ENCODE measurements at places on chromosomes 4 and X.

- DNase-seq: no peak
Measured at GRCh38 chr4:55123791-55124190, 1.6 kb downstream of the KDR start.

DNA sequence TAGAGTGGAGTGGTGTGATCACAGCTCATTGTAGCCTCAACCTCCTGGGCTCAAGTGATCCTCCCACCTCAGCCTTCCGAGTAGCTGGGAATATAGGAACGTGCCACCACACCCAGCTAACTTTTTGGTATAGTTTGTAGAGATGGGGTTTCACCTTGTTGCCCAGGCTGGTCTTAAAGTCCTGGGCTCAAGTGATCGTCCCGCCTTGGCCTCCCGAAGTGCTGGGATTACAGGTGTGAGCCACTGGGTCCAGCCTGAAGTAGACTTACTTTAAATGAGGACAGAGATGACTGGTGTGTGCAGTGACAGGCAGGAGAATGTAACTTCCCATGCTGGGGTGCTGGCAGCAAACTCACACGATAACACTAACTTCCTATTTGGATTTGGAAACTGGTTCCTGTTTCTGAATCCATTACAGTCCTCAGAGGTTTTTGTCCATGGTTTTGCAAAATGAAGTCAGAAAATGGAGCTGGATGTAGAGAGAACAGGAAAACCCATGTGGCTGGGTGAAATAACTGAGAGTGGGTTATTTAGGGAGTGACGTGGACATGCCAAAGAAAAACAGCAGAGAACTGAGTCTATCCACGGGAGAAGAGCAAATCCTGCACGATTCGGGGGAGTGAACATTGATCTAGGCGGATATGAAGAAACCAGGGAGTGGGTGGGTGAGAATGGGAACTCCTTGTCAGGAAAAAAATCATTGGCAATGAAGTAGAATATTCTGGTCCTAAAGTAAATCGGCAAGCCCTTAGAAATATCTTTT is 95.6 kb downstream of the GATB start:
- DNase-seq: no peak

GRCh38 chr4:29558789-29559188 is 1161.4 kb upstream of the PCDH7 start:
- DNase-seq: no peak

DNA sequence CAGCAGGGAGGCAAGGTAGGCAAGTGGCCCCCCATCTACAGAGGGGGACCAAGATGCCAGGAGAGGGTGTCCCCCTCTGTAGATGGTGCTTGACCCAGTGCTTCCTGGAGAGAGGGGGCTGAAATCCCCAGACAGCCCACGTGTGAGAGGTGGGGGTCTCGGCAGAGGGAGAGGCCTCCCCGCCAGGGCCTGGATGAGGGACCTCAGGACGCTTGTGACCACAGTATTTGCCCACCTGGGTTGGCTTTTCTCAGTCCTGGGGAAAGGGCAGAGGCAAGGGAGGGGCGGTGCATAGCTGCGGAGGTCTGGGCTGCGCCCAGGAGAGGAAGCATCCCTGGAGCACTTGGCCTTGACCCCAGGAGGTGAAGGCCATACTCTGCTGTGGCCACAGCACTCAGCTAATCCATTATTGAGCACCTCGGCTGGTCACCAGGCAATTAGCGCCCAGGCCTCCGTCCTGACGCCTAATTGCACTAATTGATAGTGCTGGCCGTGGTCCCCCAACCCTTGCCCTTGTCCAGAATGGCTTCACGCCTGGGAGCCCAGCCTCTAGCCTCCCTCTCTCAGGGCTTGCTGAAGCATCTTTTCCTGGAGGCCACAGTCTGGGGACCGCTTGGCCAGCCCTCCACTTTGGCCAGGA is 30.7 kb downstream of the HMX1 start:
- no peak for DNase-seq

- peak; percentile 5 for DNase-seq
Measured at GRCh38 chrX:103586314-103586646, 965 bp downstream of the TCEAL4 start.
